ENCODE measurements at places on chromosomes 6 and 20.

- no peak for DNase-seq
Observed at GRCh38 chr6:132964101-132964867, 149.9 kb downstream of the RPS12 start.

DNA sequence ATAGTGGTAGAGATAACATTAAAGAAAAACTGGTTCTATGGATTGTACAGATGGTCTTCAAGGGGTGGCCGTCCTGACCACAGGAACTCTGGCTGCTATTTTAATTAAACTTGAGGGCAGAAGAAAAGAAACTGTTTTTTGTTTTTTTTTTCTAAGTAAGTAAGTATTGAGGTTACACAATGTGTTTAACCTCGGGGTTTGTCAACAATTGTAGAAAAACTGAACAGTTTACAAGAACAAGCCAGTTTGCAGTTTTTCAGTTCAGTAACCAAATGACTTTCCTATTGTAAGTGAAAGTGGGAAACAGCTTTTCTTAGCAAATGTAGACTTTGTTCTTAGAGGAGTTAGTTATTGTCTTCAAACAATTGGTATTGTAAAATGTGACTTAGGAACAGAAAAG is 77.0 kb downstream of the PLCB1 start:
- DNase-seq = no peak

DNA sequence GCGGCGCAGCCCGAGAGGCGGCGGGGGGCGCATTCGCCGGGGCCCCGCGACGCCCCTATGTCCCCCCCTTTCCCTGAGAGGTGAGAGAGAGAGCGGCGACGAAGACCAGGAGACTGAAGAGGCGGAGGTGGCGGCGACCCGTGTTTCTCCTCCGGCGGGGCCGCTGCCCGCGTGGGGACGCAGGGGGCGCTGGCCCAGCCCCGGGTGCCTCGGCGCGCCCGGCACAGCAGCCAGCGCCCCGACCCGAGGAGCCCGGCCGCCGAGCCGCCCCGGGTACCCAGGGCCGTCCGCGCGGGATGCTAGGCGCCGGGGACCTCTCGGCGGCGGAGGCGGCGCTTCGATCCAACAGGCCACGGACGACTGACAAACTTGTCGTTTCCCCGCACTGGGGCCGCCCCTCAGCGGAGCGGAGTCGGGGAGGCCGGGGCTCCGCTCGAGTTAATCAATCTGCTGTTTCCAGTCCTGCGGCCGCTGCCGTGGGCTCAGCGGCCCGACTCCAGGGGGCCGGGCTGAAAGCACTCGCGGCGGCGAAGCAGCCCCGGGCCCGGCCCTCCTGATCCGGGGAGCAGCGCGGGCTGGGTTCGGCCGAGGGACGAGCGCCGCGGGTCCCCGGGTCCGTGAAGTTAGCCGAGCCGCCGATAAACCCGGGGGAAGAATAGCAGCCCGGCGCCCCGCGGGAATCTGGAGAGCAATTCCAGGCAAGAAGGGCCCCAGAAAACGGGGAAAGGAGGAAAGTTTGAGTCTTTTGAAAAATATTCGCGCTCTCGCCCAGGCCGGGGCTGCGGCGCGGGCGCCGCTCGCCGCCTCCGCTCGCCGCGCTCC is 631 bp downstream of the MDGA1 start:
- no peak for DNase-seq

DNA sequence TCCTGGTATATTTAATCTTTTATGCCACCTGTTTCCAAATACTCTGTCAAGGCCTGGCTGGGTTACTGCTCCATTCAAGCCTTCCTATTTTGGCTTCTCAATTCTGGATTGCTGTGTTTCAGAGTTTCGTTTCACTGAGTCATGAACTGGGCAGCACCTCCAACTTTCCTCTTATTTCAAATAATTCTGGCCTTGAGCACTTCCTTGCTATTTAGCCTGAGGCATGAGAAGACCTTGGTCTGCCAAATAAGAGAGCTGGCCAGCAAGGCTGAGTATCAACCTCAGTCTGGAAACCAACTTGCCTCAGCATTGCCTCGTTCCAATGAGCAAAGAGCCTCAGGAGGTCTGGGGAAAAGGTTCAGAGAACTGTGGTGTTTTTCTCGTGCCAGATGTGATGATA is 66.6 kb downstream of the TNFAIP3 start:
- DNase-seq = no peak

DNA sequence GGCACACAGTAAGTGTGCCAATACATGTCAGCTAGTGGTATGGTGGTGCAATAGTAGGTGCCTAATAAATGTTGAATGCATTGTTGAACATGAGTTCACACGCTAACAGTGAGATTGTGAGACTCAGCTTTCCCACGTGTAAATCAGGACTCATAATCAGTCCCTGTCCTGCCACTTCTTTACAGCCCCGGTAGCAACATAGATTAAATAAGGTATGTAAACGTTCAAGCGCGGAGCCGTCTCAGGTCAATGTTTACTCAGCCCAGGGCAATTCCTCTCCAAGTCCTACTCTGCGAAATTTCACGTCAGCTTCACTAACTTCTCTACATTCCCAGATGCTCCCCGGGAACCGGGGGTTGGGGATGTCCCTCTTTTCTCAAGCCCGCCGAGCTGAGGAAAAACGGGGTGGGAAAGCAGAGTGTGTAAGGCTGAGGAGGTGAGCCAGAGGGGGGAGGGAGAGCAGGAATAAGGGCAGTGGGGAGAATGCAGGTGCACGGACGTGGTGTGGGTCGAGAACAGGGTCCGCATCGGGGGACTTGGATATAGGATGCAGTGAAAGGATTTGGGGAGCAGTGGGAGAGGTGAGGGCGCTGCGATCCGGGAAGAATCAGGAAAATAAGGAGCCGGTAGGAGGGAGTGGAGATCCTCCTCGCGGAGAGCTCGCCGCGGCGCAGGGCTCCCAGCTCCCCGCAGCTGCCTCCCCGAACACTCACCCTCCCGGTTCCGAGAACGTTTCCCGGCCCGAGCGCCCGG is 544 bp upstream of the TP53INP2 start:
- DNase-seq = peak; percentile 54

DNA sequence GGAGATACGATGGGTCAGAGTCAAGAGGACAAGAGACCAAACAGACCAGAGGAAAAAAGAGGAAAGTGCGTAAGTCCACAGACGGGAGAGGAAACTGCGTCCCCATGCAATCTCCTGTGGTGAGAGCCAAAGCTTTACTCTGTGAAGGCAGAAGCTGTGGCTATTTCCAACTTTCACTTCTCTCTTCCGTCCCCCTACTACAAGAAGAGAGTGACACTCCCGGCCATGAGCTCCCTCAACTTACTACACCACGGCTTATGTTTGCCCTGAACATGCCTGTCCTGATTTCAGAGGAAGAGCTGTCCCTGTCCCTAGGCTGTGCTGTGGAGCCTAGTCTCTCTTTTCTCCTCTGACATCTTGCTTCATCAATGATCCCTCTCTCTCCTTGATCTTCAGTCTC is 11.5 kb upstream of the SSR1 start:
- DNase-seq = no peak

DNA sequence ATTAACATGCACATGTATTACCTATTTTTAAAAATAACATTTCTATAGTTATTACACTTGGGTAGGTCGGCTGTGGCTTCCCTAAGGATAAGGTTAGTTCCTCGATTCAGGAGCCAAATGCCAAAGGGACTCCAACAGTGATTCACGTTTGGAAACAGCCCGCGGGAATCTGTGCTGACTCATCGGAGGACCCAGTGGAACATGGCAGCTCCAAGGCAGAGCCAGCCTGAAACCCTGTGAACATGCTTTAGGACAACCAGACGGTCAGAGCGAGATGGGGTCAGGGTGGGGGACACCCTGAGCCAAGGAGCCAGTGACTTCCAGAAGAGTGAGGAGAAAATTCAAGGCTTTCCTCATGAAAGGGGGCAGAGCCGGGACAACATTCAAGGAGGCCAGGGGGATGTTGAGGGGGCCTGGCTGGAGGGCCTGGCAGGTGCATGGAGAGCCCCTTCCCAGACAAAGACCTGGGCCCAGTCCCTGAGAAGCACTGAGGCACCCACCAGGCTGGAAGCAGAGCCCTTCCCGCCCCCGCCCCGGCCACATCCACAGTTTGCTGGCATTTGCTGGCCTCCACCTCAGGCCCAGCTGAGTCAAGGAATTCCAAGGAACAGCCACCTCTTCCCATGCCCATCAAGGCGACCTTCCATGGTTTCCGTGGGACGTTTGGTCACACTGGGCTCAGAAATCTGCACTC is 133.2 kb downstream of the SNX5 start:
- DNase-seq = no peak

- no peak for DNase-seq
Observed at GRCh38 chr6:168377484-168377855, 57.9 kb upstream of the DACT2 start.

GRCh38 chr20:19621072-19621471 is 137.0 kb upstream of the RIN2 start:
- no peak for DNase-seq

GRCh38 chr6:167679790-167680604 is 146.7 kb upstream of the AFDN start:
- no peak for DNase-seq

Data from ureter (tissue), 1 donor.